ENCODE measurements at places on chromosomes 4 and X. TPM values are rescaled to one million over a fixed set of nuclear protein-coding genes. Genes with fewer than 3 reads are reported as not detected.

The UGT2B17 gene
- 0.22 TPM for total RNA-seq

The CLDN2 gene
- total RNA-seq, result not detected

The ADH7 gene
- not detected for total RNA-seq

The ITIH6 gene
- total RNA-seq, result not detected

The PPP4R3C gene
- total RNA-seq, result not detected

The GLRB gene
- 130 TPM for total RNA-seq

The TAPT1 gene
- total RNA-seq, result 78.3 TPM

The ZDHHC15 gene
- total RNA-seq, result 5.2 TPM

The FGFR3 gene
- total RNA-seq, result 122 TPM

The MAGEC2 gene
- total RNA-seq, result not detected

The PGRMC2 gene
- total RNA-seq, result 44.7 TPM

The ARMCX2 gene
- total RNA-seq, result 77.9 TPM

The FGF5 gene
- total RNA-seq, result 6.0 TPM

The SSX2B gene
- not detected for total RNA-seq

The OPRPN gene
- total RNA-seq, result not detected

The TAF9B gene
- total RNA-seq, result 22.4 TPM

The GATA1 gene
- not detected for total RNA-seq

The MAGEA10 gene
- total RNA-seq, result not detected

The TREX2 gene
- total RNA-seq, result 1.3 TPM

The CFAP99 gene
- total RNA-seq, result 1.3 TPM

The GBA3 gene
- total RNA-seq, result not detected

The CTAG1B gene
- not detected for total RNA-seq

The C4orf50 gene
- total RNA-seq, result 18.4 TPM

The DGKK gene
- total RNA-seq, result 0.13 TPM

The TKTL2 gene
- not detected for total RNA-seq

The SH3D19 gene
- 42.5 TPM for total RNA-seq

The HERC5 gene
- total RNA-seq, result 3.8 TPM

The PABPC4L gene
- total RNA-seq, result 0.87 TPM

The UNC5C gene
- 48.3 TPM for total RNA-seq

The CFP gene
- total RNA-seq, result 4.6 TPM

The BEX1 gene
- 306 TPM for total RNA-seq

The NSG1 gene
- 67.2 TPM for total RNA-seq

The MAGEA2 gene
- total RNA-seq, result not detected

The HSFX4 gene
- not detected for total RNA-seq

The BANK1 gene
- total RNA-seq, result 1.1 TPM

The TMEM35A gene
- total RNA-seq, result 40.4 TPM

The ENPEP gene
- total RNA-seq, result 0.88 TPM

The NWD2 gene
- total RNA-seq, result 8.7 TPM

Data from dorsolateral prefrontal cortex (tissue), 122 donors.